ENCODE measurements at places on chromosomes 6 and 20.

DNA sequence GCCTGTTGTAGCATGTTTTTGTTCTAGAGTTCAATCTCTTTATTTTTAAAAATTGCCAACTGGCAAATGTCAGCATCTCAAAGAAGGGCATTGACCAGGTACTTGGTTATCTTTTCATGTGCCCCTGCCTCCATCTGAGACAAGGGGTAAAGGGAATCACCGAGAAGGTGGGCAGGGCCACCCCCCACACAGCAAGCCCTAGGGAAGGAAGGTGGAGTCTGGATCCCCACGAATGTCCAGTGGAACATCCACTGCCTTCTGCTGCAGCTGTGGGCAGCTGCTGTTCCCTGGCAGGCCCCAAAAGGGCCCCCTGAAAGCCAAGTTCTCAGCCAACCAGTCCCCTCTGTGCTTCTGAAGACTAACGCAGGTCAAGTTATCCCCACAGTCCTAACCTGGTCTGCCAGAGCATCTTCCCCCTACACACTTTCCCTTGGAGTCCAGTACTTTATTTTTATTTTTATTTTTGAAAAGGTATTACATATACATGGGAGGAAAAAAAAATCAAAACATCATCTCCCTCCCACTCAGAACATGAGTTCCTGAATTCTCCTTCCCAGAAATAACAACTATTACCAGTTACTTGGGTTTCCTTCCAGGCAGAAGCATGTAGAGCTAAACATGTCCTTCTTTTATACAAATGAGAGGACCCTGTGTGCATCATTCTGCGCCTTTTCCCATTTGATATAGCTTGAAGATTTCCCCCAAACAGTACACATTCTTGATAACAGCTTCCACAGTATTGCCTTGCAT, 253.7 kb downstream of the MAFB start:
- DNase-seq = no peak

DNA sequence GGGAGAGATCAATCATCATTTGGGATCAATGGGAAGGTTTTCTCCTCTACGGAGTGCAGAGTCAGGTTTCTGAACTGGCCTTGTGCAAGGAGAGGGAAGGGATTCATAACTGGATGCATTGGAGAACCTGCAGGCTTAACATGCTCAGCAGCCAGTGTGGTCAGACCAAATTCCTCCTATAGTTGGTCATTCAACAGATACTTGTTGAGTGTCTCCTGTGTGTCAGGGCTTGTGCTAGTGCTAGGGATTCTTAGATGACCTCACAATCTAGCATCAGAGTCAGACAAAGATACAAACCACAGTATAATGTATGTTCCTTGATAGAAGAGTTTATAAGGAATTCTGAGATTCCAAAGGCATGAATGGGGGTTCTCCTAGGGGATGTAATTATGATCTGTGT, 23.9 kb downstream of the RALY start:
- DNase-seq = no peak

DNA sequence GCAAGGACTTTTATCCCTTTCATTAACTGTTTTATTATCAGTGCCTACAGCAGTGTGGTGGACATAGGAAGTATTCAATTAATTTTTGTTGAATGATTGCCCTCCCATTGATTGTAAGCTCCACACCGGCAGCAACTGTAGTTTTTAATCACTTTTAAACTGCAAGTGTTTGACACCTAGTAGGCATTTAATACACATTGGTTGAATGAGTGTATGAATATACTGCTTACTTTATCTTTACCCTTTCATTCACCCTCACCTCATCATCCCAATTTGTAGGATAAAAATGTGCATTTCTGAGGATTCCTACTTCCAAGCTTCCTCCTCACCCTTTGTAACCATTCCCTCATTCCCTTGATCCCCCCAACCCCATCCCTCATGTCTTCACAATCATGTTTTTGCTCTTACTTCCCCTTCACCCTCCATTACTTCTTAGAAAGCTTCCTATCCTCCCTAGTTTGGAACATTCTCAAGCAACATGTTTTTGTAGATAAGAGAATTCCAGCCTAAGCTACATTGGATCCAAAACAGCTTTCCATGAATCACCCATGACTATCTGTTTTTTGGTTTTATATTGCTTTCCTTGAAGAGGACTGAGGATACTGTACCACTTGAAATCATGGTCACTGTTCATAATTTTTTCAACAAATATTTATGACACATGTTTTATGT, 955 bp upstream of the SLC26A8 start:
- DNase-seq = no peak

DNA sequence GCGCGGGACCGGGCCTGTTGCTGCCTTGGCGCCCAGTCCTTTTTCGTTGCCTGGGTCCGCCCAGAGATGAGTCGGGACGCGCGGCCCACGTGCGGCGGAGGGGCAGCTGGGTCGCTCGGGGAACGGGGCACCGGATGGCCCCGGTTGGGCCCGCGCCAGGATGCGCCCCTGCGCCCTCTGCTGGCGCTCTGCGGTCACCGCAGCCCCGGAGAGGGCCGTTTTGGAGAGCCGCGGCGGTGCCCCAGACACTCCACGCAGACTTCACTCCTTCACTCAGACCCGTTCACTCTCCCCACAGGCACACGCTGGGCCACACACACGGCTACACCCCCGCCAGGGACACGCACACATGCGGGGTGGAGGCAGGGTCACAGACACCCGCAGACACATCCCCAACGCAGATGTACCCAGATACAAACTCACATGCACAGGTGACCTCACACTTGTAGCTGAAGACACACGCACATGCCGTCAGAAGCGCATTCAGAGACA, 38.8 kb downstream of the SRC start:
- DNase-seq = no peak

GRCh38 chr6:160030103-160030502, 61.2 kb downstream of the IGF2R start:
- DNase-seq = no peak
